ENCODE measurements at places on chromosomes 12 and 14.

GRCh38 chr14:84003346-84003745, 1526.6 kb upstream of the FLRT2 start:
- DNase-seq: no peak

DNA sequence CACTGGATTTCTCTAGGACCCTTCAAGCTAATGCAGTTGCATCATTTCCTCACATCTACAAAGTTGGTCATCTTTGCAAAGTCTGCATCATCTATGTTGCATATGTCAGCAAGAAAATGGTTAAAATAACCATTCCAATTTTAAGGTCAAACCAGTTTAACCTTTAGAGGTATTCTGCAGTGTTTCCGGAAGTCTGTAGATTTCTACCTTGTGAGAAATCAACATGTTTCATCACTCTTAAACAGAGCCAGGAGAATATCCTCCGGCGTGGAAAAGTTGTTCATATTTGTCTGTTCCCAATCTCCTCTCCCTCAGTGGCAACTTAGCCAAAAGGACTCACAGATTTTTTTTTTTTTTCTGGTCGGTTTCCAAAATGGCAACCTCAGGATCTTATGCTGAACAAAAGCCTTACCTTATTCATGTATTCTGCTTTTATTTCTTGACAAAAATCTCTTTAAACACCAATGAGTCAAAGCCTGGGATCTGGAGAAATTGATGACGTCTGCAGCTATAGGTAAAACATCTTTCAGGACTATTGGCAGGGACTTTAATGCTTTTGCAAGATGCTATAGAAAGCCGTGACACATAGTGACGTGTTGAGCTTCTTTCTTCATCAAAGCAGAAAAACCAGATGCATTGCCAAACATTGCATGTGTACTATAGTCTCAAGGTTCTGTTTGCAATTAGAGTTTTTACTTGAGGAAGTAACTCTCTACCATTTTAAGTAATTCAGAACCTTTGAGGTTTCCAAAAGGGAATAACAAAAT, 16.0 kb upstream of the CDK17 start:
- DNase-seq: no peak

DNA sequence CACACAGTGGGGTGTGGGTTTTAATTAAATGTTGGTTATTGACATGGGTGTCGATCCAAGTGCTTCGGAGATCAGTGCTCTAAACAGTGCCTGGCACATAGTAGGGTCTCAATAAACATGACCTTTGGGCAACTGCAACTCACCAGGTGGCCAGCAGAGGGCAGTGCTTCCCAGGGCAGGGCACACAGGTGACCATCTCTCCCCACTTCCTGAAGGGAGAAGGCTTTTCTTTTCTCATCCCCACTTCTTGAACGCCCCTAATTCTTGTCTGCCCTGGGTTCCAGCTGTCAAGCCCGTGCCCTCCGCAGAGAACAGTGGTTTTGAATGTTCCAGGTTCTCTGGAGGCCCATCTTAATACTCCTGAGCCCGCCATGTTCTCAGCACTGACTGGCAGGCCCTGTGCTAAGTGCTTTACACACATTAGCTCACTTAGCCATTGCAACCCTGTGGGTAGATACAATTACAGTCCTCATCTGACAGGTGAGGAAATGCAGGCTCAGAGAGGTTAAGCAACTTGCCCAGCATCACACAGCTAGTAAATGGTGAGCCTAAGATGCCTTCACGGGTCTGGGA, 16.3 kb downstream of the RAPGEF3 start:
- no peak for DNase-seq

GRCh38 chr14:29668201-29668600, 259.4 kb downstream of the PRKD1 start:
- DNase-seq: no peak

DNA sequence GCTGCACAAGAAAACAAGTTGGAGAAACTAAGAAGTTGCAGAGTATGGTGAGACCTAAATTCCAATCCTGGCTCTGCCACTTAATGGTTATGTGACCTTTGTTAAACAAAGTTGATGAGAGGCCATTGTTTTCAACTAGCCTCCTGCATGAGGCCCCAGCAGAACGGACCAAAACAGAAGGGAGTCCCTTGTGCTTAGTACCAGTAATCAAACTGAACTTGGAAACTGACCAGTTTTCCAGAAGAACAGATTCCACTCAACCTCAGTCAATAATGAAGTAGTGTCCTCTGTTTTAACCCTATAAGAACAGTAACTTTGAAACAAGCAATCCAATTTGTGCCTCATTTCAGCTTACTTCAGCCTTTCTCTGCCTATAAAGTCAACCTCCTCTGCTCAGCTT, 69.9 kb downstream of the C12orf56 start:
- DNase-seq: no peak

GRCh38 chr14:30445852-30446251, 113.1 kb upstream of the G2E3 start:
- no peak for DNase-seq

- no peak for DNase-seq
These were observed 106.0 kb downstream of the KIF26A start for GRCh38 chr14:104244221-104245011.

DNA sequence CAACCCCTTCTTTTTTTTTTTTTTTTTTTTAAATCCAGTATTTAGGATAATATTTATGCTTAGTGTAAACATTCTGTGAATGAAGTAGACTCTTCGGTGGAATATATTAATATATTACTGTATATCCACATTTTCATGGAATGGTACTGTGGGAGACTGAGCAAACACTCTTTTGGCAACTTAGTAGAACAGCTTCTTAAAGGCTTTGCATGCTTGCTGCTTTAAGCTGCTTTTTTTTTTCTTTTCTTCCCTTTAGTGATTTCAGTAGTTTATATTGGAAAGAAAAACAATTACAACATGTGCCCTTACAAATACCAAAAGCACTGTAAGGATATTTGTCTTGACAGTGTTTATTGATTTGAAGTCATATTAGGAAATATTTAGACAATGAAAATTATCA, 78.9 kb downstream of the AEBP2 start:
- DNase-seq: no peak

DNA sequence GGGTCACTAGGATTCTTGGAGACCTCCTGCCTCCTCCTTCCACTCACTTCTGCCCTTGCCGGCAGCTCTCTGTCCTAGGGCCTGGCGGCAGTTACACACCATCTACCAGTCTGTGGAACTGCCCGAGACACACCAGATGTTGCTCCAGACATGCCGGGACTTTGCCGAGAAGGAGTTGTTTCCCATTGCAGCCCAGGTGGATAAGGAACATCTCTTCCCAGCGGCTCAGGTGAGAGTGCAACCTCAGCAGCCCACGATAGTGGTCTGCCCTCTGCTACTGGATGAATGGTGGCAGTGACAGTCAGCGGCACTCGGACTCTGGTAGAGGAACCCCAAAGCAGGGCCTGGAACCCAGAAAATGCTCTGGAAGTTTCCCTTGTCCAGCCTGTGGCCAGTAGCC, 1.3 kb downstream of the ACADS start:
- DNase-seq: no peak

GRCh38 chr12:122732170-122732569, 1.5 kb upstream of the HCAR1 start:
- DNase-seq: no peak

GRCh38 chr12:7026854-7027253, 8.6 kb upstream of the LPCAT3 start:
- DNase-seq: no peak

- DNase-seq: peak; percentile 91
These were observed 105.3 kb upstream of the FOXG1 start for GRCh38 chr14:28661171-28661772.

DNA sequence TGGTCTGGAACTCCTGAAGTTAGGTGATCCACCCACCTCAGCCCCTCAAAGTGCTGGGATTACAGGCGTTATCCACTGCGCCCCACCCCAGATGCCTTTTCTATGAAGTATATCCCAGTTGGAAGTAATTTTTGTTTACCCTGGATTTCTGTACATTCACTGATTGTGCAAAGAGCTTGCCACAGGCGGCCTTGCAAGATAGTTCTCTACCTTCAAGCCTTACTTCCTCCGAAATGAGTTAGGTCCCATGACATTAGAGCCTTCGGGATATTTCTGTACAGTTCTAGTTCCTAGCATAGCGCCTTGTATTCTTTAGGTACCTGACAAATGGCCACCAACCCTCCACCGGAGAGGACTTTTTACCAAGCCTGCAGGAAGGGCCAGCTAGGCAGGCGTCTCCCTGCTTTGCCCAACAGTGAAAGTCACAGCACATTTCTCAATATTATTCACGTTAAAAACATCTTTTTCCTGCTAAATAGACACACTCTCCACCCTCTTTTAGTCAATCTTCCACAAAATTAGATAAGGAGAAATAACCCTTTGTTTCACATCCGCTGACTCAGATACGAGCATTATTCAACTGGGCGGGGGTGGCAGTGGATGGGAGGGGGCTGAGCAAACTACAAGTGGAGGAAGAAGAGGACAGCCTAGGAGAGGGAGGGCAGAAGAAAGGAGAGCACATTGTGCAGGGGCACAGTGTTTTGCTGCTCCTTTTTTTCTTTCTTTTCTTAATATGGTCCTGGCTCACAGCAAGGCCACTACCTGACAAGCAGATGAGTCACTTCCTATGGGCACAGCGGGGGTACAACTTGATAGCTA, 40.0 kb upstream of the CAPRIN2 start:
- peak; percentile 96 for DNase-seq

DNA sequence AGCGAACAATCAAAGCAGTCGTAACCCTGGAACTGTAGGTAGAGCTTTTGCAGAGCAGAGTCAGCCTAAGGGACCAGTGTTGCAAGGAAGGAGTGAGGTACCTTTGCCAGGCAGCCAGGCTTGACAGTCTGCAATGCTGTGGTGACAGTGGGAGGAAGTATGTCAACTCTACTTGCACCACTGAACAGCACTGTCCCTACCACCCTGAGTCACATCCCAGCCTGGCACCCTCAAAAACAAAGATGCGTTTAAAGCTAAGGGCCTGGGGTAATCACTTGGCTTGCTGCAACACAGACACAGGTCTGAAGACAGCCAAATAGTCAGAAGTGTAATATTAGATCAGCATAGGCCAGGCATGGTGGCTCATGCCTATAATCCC, 141.9 kb downstream of the DPF3 start:
- no peak for DNase-seq

DNA sequence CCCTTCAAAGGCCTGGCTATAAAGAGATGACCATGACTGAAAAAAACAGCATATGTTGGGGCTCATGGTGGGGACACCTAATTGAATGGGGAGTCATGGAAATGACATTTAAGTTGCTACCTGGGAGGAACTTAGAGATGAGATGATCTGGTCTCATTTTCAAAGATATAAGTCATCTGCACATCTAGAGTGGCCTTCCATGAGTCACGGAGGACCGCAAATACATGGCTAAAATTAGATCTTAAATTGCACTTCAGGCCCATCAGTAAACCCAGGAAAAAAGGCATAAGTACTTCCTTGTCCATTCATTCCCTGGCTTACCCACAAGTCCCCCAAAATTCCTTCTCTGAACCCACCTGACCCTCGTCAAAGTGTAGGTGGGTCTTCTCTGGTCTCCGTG, 53.4 kb downstream of the SPTB start:
- DNase-seq: no peak

DNA sequence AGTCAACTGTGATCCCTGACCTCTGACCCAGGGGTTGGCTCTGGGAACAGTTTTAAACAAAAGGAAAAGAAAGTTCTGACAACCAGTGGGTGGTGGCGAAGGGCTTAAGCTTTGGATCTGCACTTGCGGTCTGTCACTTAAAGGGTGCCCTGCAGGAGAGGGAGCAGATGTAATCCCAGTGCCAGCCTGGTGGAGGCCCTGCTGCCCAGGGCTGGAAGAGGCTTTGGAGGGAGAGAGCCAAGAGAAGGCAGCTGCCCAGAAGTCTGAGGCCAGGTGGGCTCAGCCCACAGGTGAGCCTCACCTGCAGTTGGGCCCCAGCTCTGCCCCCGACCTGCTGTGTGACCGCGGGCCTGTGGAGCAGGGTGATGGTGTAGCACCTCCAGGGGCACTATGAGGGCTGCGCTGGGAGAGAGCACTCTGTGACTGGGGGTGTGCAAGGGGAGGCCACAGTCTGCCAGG, 19.1 kb downstream of the SH2B3 start:
- DNase-seq: no peak

DNA sequence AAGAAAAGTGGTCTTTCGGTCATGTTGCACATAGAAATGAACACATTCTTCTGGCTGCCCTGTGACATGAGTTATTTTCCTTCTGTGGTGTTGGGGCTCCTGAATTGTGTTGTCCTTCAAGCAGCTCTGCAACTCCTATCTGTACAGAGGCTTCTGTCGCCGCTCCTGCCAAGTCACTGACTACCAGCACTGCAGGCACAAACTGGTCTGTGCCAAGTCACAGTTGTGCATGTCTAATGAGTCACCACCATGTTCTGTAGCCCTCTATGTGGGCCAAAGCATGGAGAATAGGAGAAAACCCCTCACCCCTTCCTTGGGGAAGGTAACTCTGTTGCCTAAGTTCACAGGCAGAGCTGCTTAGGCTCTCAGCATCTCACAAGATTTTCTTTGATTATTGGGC, 283.3 kb downstream of the RPL10L start:
- DNase-seq: no peak

GRCh38 chr12:2355604-2356003, 302.8 kb downstream of the CACNA1C start:
- no peak for DNase-seq

DNA sequence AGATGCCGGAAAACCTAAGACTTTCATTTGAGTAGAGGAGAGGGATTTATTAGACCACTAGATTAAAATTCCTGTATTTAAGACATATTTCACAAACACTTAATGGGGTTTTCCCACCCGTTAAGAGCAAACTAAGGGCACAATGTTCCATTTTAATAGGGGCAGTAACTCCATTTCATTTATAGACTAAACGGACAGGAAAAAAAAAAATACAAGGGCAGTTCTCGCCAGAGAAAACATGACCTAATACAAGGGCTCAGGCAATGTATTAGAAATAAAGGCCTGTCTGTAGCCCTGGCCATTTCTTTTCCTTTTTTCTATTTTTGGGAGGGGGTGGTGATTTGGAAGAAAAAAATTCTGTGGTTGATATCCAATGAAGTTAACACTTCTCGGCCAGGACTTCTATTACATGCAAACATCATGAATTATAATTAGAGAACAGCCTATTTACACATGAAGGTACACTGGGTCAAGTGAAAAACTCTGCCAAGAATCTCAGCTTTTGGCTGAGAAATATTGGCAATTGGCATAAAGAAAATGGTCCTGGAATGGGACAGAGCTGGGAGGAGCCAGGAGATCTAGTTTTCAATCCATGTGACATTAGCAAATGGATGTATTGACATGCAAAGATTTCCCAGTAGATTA, 641.1 kb upstream of the TBX3 start:
- DNase-seq: no peak

GRCh38 chr12:4118601-4119156, 154.9 kb upstream of the CCND2 start:
- DNase-seq: no peak

- DNase-seq: no peak
These were observed 66.3 kb upstream of the EEA1 start for GRCh38 chr12:92995258-92995903.

- DNase-seq: no peak
These were observed 138.6 kb downstream of the RPS29 start for GRCh38 chr14:49447540-49448107.

GRCh38 chr14:32383364-32384009, 54.4 kb downstream of the AKAP6 start:
- no peak for DNase-seq
